DMS79 (cell line): ENCODE measurements at places on chromosomes 11 and 22.
A peak's percentile ranks its signal among the peaks of the same experiment; 100 is the strongest.

DNA sequence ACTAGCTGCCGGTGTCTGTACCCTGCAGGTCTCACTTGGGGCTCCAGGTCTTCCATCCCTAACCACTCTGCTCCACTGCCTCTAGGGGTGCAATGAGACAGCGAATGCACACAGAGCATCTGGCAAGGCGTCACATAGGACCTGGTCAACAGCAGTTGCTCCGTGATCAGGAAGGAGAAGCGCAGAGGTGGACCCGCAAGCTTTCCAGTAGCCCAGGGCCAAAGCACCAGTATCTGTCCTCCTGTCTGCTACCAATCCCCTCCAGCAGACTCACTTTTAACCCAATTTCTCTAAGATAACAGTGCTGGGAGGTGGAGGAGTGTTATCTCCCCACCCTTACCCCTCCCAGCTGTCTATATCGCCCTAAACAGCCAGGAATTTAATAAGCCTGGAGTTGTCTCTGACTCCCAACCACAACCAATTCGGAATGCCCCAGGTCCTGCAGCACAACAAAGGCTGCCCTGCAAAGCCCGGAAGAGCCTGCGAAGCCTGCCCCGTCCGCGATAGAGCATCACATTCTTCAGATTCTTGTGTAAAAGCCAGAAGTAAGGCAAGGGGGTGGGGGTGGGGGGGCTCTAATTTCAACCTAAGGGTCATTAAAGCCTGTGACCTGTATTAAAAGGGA lies 19.3 kb downstream of the MYH9 start:
- no peak for DNase-seq

GRCh38 chr22:48857202-48857805 lies 970.4 kb downstream of the BRD1 start:
- DNase-seq, result no peak

DNA sequence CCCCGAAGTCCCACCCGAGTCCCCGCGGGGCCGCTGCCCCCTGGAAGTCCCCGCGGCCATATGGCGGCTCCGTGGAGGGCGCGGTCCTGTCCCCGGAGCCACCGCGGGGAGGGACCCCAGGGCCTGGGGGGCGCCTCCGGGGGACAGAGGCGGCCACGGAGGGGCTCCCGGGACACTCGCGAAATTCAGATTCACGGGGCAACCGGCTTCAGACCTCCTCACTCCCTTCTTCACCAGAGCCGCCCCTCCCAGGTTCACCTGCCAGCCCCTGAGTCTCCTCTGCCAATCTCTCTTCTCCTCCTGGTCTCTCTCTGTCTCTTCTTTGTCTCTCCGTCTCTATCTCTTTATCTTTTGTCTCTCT lies 28.2 kb upstream of the TOLLIP start:
- no peak for DNase-seq

GRCh38 chr11:94864506-94865045 lies 96.4 kb downstream of the AMOTL1 start:
- DNase-seq, result no peak

DNA sequence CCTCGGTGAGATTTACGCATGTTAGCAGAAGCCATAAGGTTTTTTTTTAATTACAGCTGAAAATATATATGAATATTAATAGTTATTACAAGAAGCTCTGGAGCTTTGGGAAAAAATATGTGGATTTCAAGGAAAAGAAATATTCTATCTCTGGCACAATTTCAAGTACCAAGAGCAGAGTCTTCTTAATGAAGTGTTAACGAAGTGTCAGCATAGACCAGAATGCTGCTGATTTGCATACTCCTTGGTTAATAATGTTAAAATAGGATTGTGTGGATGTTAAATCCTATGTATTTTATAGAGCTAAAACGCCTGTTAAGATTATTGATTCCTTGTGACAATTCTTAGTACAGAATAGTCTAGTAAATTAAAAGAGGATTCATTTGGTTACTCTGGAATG lies 57.0 kb upstream of the FAT3 start:
- DNase-seq, result no peak

- no peak for DNase-seq
Measured at GRCh38 chr11:79159657-79160450, 281.0 kb downstream of the TENM4 start.

- no peak for DNase-seq
Measured at GRCh38 chr22:19784384-19785175, 24.0 kb downstream of the TBX1 start.

DNA sequence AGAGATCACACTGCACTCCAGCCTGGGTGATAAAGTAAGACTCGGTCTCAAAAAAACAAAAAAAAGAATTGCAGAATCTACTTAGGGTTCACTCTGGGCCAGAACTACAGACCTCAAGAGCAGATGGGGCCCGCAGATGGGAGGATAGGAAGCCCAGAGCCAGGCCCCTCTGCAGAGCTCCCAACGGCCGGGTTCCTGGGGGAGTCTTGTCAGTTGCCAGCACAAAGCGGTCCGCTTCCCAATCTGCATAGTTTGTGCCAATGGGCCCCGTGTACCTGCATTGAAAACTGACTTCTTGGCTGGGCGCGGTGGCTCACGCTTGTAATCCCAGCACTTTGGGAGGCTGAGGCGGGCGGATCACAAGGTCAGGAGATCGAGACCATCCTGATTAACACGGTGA lies 1.7 kb upstream of the CHID1 start:
- no peak for DNase-seq

DNA sequence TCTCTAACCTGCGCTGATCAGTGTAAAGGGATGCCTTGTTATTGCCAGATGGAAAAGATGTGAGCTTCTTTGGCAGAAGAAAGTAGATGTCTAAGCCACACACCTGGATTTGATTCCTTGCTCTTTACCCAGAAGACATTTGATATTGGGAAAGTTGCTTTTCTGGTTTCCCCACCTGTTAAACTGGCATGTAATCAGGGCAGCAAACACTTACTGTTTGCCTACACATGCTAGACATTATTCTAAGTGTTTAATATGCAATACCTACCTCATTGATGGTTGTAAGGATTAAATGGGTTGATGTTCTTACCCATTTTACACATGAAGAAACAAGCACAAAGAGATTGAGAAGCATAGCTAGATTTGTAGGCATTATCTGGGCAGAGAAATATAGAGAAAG lies 16.6 kb downstream of the ASRGL1 start:
- peak; percentile 43 for DNase-seq

- DNase-seq, result peak; percentile 69
Measured at GRCh38 chr22:23207729-23208393, 27.6 kb downstream of the BCR start.

DNA sequence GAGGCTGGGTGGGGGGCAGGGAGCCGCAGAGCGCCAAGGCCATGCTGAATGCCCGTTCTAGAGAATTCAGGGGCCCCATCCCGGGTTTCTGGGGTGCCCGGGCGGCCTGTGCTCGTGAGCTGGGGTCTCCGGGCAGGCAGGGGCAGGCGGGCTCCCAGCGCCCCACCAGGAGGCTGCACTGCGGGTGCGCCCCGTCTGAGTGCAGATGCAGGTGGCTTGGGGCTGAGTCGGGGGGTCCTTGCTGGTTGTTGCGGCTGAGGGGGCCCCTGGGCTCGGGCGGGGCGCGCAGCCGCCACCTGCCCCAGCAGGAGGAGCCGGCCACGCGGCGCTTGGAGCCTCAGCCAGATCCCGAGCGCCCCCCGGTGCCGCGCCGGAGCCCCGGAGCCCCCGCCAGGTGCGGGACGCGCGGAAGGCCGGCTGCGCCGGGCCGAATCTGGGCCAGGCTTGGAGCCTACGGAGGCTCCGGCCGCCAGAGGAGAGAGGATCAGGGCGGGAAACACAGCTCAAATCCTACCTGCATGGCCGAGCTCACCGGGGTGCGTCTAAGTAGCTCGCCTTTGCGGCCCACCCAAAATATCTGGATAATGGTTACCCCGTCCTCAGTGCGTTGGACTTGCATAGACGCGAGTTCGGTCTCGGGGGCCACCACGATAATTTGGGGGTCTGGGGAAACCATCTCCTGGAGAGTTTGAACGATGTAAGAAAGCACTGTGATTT lies 590 bp upstream of the IGF2 start:
- no peak for DNase-seq

DNA sequence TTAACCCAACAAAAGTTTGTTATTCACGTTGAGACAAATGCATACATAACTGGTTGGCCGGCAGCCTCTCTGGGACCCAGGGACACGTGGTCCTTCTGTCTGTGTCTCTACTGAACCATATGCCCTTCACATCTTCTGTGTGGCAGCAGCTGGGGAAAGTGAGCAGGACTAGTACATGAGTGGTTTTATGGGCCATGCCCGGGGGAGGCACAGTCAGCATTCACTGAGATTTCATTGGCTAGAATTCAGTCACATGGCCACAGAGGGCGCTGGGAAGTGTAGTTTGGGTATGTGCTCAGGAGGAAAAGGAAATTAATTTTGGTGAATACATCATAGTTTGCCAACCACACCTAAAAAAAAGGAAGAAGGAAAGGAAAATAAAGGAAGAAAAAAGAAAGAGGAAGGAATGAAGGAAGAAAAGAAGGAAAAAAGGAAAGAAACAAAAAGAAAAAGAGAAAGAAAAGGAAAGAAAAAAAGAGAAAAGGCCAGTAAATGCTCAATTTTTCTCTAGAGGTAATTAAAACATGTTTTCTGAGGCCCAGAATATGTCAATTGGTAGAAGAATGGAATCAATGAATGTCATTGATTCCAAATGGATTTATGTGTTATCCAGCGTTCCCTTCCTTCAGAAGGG lies 55.9 kb upstream of the KIRREL3 start:
- DNase-seq, result no peak

DNA sequence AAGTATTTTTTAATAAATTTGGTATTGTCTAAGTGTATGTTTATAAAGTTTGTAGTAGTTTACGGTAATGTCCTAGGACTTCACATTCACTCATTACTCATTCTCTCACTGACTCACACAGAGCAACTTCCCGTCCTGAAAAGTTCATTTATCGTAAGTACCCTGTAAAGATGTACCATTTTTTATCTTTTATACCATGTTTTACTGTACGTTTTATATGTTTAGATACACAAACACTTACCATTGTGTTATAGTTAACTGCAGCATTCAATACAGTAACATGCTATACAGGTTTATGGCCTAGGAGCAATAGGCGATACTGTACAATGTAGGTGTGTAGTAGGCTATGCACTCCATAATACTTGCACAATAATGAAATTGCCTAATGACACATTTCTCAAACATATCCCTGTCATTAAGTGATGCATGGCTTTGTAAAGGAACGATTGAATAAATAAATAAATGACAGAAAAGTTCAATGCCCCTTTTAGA lies 12.5 kb upstream of the CARD18 start:
- DNase-seq, result no peak

DNA sequence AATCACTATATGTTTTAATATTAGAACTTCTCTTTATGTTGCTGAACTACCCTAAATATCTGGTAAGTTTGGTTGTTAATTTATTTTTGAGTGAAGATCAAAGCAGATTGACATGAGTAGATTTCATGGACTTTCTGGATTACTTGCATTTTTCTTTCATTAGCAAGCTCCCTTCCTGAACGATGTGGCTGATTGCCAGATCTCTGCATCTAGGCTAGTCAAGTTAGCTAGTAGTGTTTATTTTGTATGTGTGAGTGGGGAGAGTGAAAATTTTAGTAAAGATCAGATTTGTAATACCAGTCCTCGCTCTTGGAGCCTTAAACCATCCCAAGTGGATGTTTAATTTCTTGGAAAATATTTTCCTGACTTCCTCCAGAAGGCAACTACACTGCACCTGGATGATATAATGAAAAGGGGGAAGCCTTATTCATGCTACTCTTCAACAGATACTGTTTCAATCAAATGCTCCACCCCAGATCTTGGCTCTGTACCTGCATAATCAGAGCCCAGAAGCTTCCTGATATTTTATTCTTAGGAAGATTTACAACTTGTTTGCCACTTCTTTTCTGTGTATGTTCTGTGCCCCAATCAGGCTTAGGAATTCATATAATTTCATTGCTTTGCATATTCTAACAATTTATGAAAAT lies 143.2 kb upstream of the GRIA4 start:
- DNase-seq, result no peak

GRCh38 chr11:47861728-47862127 lies 13.6 kb upstream of the NUP160 start:
- DNase-seq, result no peak

- peak; percentile 82 for DNase-seq
Measured at GRCh38 chr11:17547051-17547577, at the start of gene OTOG. OTOG (plus strand) TSS chr11:17547259; CDS start chr11:17547373, 114 bp downstream.

- no peak for DNase-seq
Measured at GRCh38 chr11:69403556-69404215, 77.8 kb upstream of the LINC01488 start.

DNA sequence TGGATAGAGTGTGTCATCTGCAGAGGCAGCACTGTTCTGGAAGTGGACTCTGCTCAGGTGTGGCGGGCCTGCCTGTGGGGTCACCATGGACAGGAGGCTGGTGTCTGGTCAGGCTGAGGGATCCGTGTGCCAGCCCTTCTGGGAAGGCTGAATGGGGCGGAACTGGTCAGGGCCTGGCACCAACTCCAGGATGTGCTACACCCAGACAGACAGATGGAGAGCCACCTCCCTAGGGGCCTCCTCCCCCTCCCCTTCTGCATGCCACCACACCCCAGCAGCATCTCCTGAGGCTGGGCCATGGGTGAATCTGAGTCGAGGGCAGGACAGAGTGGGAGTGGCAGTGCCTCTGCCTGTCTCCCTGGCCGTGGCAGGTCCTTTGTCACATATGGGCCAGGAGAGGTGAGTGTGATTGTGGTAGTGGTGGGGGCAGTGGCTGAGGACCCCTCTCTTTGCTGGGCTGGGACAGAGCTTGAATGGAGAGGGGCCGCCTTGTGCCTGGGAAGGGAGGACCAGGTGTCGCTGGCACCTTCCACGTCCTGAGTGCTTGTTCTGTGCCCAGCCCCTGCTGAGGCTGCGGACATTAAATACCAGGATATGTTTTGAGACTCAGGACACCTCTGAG lies 29.1 kb downstream of the ST3GAL4 start:
- no peak for DNase-seq

DNA sequence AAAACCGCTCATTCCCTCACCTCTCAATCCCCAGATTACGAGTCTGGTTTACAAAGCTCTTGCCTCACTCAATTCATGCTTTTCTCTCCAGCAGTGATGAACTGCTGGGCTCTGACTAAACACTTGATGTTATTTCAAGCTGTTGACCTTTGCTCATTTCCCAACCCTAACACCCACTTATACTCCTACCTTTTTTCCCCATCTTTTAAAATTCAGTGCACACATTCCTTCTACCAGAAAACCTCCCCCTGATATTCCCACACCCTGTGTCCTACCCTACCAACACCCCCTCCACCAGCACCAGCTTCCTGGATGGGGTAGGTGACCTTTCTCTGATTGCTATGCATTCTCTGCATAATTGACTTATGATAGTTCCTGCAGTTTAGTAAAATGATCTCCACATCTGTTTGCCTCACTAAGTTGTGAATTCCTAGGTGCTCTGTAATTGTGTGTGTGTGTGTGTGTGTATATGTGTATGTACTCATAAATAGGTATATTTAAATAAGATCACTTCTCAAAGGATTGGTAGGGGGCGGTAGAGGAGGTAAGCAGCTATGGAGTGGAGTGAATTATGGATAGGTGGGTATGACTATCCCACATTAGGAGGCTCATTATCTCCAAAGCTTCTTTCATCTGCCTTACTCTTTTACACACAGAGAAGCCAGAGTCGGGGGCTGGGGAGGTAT lies 842 bp downstream of the HEPACAM start:
- DNase-seq, result no peak

GRCh38 chr11:104098555-104098954 lies 62.1 kb downstream of the DDI1 start:
- DNase-seq, result no peak
